NCI-H2081 treated with DMSO at 0.1 percent for 48 hours (cell line): ENCODE measurements at places on chromosomes 5 and 9.

DNA sequence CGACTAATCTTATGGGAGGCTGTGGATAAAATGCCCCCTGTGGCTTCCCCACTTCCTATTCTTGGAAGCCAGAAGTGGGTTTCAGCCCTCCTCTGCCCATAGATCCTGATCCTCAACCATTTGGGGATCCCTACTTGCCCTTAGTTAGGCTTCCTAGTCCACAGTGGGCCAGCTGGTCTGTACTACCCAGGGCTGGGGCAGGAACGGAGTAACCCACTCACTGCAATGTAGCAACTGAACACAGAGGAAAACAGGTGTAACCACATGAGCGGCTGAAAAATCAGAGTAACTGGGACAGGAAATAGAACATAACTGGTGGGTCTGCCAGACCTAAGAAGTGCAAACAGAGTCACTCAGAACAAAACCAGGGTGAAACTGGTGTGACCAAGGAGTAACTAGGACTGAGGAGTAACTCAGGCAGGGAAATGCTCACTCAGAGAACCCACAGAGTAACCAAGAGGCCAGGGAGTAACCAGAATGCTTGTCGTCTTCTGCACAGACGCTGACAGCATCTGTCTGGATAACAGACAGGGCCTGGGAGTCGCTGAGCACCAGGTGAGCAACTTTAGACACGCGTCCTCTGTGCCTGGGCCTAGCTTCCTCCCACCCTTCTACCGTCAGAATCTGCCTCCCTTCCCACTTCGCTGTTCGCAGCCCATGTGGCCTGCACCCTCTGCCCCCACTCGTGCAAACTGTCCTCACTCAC lies 1.0 kb downstream of the AQP3 start:
- DNase-seq: no peak

GRCh38 chr9:134812343-134812673 lies 68.3 kb upstream of the FCN2 start:
- DNase-seq: no peak

DNA sequence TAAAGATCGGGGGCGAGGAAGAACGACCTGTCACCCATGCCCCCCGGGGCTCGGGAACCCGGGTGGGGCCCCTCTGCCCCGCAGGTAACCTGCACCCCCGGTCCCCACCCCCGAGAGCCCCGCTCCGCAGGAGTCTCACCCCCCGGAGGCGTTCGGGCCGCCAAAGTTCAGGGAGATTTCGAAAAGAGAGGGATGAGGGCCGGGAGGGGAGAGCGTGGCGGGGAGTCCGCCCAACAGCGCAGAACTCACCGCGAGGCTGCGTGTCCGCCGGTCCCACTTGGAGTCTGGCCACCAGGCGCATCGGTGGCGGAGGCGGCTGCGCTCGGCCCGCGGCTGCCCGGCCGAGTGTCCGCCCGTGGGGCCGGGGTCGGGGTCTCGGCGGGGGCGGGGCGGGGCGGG lies at the start of gene PHF19:
Gene PHF19 (minus strand): TSS at position 347 of the 399 bp plus-strand sequence. CDS start 2,447 bp downstream, outside the sequence.
- DNase-seq: no peak

DNA sequence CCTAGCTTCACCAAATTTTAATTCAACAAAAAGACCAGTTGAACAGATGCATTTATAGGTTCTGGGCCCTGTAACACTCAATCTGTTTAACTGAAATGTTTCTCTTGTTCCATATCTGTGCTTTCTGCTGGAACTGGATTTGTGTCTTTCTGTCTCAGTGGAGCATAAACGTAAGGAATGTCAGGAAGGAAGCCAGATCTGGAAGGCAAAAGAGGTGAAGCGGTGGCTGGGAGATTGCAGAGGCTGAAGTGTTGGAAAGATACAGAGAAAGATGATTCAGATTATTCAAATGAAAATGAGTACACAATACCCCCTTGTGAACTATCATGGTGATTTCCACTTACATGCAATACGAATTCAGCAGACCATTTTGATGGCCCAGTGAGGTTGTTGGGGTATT lies 406.8 kb downstream of the BRINP1 start:
- no peak for DNase-seq

DNA sequence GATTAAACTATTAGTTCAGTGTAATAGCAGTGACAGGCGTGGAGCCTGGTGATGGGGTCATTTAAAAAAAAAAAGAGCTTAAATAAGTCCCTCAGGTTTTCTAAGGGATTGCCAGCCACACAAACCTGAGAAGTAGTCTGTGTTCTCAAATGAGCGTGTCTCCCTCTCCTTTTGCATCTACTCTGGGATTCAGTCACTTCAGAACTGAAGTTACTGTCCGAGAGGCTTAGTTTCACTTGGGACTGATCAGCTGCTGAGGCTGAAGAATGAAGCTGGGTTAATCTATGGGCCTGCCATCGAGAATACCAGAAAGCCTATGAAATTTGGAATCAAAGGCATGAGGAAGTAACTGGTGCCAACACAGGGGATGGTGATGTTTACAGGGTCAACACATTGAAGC lies 310.1 kb downstream of the ADAMTS6 start:
- no peak for DNase-seq

GRCh38 chr9:13089666-13090065 lies 189.8 kb downstream of the MPDZ start:
- no peak for DNase-seq

DNA sequence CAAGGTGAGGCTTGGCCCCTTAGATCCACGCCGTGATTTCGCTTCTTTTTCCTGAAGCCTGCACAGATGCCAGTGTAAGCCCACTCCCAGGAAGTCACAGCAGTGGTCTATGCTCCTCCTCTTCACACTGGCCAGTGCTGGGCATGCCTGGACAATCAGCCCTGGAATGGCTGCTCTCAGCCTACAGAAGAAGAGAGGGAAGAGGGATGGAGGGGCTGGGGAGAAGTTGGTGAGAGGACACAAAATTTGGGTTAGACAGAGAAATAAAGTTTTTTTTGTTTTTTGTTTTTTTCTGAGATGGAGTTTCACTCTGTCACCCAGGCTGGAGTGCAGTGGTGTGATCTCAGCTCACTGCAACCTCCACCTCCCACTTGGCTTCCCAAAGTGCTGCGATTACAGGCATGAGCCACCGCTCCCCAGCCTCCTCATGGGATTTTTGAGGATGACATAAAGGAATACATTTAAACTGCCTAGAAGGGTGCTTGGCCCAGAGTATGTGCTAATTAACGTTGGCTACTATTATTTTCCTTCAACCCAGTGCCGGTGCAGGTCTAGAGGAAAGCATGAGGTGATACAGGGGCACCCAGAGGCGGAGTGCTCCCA lies 830 bp downstream of the S100Z start:
- DNase-seq: no peak

DNA sequence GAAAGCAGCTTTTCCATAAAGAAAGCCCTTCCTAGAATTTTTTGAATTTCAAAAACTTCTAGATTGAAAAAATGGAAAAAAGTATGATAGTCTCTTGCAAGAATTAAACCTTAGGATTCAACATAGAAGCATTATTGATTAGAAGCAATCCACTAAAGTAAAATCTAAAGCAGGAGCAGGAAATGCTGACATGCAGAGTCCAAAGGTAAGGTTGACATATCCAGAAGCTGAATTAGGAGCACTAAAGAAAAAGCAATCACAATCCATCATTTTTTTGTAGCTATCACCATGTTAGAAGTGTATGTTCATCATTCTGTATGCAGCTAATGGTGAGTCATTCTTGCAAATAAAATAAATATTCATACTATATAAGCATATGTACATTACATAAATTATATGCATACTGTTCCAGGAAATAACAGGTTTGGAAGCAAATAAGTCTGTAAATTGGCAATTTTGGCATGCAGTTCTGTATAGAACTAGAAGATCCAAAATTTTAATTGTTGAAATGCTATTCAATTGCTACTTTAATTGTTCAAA lies 39.4 kb upstream of the RNF180 start:
- DNase-seq: no peak

GRCh38 chr9:38029915-38030638 lies 39.0 kb downstream of the SHB start:
- no peak for DNase-seq

DNA sequence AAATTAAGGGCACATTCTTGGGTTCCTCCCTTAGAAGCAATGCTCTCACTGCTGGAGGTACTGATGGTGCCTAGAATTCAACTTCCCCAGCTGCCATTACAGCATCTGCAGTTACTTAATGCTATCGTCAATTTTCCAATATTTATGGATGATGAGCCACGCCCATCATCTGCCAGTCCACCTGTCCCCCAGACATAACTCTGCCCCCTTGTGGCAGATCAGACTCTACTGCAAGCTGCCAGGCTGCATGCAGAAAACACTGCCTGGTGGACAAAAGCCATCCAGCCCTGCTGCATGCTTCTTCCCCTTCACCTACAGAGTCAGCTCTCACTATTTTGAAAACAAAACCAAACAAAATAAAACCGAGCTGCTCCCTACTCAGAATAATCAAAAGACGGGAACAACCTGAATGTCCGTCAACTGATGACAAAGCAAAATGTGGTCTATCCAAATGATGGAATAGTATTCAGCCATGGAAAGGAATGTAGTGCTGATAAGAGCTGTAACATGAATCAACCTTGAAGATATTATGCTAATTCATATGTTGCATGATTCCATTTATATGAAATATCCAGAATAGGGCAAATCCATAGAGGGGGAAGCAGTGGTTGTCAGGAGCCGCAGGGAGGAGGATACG lies 66.4 kb downstream of the RETREG1 start:
- no peak for DNase-seq

DNA sequence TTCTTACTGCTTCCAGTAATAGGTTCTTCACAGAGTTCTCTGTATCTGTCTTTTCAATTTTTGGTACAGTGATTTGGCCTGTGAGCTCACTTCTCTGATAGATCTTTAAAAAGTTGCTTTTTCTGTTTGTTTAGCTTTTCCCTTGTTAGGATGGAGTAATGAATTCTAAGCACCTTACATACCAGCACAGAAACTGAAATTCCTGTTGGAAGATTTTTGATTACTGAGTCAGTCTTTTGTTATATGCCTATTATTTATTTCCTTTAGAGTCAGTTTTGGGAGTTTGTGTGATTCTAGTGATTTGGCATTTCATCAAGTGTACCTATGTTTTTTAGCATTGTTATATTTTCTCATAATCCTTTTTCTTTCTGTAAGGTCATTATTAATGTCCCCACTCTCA lies 37.6 kb upstream of the IPPK start:
- DNase-seq: no peak

GRCh38 chr5:37121465-37121864 lies 127.7 kb downstream of the CPLANE1 start:
- no peak for DNase-seq

GRCh38 chr5:170642066-170642735 lies 138.4 kb downstream of the KCNIP1 start:
- DNase-seq: no peak

DNA sequence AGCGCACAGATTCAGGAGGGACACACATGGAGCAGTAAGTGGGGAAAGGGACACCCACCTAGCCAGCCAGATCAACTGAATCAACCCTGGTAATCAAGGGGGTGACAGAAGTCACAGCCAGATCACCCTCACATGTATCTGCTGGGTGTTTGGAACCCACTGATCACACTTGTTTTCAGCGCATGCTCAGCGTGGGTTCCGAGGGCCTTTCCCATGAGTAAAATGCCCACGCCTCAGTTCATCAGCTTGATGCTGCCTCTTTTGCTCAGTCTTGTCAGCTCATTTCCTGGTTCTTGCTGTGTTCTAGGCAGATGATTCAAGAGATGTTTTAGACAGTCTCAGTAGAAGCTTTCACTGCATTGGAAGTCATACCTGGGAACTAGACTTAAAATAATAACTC lies 123.2 kb upstream of the SLC30A5 start:
- no peak for DNase-seq

GRCh38 chr9:121169094-121169601 lies 32.5 kb downstream of the RAB14 start:
- no peak for DNase-seq

DNA sequence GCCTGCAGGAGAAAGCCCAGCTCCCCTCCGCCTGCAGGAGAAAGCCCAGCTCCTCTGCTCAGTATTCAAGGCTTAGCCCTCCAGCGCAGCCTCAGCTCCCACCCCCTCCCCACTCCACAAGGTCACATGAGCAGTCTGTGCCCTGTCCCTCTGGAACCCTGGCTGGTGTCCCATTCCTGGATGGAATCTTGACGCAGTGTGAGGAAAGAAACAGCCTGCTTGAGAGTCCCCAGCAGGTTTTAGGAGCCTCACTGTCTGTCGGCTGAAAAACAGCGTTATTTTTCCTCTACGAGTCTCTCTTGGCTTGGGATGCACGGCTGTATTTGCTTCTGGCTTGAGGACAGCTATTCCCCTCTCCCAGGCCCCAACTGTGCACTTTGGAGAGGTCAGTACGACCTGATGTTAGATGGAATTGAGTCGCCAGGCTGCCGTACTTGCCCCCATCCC lies 210.1 kb upstream of the TRIM32 start:
- no peak for DNase-seq
